Trophoblast cell (in vitro differentiated cells and primary cell): ENCODE measurements at places on chromosomes 1 and 21.

DNA sequence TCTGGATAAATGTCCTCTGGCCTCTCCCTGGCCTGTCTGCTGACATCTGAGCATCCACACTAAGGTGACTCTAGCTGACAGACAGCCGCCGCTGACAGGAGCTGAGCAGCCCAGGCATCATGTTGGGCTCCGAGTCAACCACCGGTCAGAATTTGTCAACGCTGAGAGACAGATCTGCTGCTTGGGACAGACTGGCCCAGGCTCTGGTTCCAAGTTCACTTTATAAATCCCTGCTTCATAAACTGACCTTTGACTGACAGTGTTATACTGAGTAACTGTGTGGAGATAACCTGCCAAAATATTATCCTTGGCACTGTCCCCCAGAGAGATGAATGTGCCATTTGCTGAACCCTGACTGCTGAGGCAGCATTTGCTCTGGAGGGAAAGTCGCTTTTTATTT, 616.7 kb downstream of the NPHP4 start:
- no peak for DNase-seq

- DNase-seq, result no peak
Measured at GRCh38 chr21:34974162-34974981, 74.7 kb downstream of the RUNX1 start.

DNA sequence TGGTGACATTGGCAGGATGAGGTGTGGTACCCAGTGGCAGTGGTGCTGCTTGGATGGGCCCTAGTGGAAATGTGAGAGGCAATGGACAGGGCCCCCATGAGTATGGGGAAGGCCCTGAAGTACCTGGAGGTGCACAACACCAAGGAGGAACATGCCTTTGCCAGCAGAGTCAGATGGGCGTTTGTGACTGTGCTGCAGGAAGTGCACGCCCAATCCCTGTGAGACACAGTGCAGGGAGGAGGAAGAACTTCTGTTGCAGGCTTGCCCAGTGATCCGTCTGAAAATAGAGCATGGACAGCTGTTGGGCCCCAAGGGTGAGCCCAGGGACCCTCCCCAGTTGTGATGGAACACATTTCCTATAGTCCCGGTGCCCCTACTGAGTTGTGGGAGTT, 42.7 kb downstream of the GJA5 start:
- no peak for DNase-seq

GRCh38 chr1:153944827-153945117, 1.7 kb downstream of the DENND4B start:
- no peak for DNase-seq

GRCh38 chr1:185920602-185921001, 186.4 kb downstream of the HMCN1 start:
- no peak for DNase-seq

DNA sequence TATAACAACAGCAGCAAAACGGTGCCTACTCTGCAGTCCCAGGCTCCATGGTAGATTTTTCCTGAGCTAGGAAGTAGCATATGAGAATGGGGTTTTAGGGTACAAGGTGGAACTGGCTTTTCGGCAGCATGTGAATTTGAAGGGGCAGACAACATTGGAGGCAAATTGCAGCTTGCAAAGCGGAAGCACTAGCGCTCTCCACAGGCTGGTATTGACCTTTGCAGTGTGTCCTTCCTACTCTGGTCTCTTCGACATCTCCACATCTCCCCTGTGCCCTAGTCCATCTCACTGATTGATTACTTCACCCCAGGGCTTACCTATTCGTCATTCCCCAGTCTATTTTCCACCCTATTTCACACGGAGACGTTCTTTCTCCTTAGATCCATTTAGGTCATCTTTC, 13.0 kb downstream of the IGSF21 start:
- DNase-seq, result no peak

- peak; percentile 90 for DNase-seq
Measured at GRCh38 chr1:210232511-210233215, at the start of gene SERTAD4. SERTAD4 (plus strand) TSS chr1:210232796; CDS start chr1:210237961, 5,165 bp downstream.

GRCh38 chr1:37831809-37832208, 23.8 kb upstream of the YRDC start:
- DNase-seq, result no peak

GRCh38 chr1:10980094-10980577, 32.3 kb upstream of the TARDBP start:
- DNase-seq, result no peak

DNA sequence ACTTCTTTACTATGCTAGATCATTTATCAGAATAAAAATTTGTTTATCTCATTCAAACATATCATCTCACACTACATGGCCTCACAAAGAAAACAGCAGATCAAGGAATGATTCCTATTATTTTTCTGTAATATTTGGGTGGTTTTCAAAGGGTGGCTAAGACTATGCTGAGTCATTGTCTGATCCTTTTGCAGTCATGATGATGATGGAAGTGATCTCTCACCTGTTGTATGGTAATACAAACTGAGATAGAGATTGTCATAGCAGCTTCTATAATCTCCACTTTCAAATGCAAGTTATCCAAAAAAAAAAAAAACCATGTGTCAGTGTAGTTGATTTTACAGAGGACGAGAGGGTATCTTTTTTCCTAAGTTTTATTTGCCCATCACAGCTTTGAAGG, 37.2 kb upstream of the GBP5 start:
- no peak for DNase-seq

DNA sequence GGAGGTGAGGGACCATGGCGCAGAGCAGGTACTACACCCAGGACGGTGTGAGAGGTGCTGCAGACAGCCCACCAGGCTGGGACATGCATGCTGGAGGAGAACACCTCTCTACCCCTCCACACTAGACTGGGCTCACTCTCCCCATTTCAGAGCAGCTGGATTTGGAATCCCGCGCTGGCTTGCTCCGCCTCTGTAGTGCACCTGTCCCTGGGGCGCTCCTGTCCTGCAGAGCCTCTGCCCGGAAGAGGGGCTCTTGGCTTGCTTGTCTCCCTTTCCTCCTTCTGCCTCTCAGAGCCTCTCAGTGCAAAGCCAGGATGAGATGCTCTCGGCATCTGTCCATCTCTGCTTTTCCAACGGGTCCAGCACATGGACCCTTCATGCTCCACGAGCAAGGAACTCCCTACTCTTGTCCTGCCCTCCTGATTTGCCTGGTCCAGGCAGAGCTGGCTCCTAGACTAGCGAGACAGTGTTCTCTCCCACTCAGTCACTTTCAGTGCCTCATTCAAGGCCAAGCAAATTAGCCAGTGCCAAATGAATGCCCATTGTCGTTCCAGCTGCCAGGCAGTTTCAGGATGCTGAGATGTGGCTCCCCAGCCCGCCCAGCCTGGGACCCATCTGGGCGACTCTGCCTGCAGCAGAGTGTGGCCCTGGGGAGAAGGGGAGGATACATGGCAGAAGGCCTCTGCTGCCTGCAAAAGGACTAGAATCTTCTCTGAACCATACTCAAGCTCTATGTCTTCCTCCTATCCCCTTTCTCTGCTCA, 33.7 kb downstream of the CDCA8 start:
- DNase-seq, result no peak

GRCh38 chr1:83942914-83943313, 56.0 kb downstream of the TTLL7 start:
- DNase-seq, result peak; percentile 37

DNA sequence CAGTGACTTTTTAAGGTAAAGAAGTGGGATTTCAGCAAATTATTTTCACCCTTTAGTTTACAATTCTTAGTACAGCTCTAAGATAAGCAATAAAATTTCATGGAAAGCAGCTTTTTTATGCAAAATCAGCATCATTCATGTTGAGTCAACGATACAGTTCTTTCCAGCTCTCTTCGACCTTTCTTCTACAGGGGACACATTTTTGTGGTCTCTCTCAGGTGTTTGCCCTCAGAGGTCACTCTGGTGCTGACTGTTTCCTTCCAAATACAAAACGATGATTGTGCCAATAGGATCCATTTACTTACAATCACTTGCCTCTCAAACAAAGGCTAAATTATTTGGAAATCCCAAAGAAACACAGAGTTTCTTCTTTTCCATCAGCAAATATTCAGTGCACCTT, 51.0 kb downstream of the PSMG1 start:
- no peak for DNase-seq

DNA sequence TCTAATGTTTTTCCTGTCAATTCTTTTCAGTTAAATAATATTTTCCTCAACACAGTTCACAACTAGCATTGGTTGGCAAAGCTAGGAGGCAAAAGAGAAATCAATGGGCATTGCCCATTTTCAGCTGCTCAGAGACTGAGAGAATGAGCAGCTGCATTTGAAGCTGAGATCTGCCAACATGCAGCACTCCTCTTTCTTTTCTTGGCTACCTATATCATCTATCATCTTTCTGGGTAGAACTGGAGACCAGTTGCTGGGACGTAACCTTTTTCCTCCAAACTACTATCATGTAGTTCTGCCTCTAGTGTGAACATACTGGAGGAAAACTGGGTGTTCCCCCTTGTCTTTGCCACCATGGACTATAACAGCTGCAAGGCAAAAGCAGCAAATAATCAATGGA, 22.9 kb downstream of the CHODL start:
- DNase-seq, result no peak

DNA sequence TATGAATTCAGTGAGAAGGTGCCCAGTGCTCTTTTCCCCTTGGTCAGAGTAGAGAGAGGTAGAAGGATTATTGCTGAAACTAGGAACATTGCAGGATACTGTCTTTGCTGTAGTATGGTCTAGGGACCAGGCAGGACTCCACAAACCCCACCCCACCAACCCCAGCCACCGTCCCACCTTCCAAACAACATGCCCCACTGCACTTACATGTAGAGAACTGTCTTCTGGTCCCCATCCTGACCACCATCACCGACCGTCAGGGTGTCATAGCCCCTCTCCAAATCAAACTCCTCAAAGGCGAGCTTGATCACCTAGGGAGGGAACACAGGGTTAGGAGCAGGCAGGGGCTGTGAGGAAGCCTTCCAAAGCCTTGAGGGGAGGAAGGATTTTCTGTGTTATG, 71.7 kb upstream of the HMGB4 start:
- DNase-seq, result no peak

GRCh38 chr21:41180752-41181151, 12.8 kb downstream of the BACE2 start:
- no peak for DNase-seq

DNA sequence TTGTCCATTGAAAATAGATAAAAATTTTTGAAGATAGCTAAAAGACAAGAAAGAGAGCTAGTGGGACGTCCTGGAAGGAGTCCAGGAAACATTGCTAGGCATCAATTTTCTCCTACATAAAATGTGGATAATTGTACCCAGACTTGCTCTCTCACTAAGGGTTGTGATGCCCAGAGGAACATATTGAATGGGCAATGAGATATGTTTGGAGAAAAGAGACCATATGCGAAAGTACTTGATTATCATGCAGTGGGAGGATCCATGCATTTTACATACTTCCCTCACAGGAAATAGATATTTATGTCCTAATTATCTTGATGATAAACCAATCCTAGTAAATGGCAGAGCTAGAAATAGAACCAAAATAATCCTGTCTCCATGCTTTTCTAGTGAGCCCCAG, 108.4 kb upstream of the TNR start:
- no peak for DNase-seq

DNA sequence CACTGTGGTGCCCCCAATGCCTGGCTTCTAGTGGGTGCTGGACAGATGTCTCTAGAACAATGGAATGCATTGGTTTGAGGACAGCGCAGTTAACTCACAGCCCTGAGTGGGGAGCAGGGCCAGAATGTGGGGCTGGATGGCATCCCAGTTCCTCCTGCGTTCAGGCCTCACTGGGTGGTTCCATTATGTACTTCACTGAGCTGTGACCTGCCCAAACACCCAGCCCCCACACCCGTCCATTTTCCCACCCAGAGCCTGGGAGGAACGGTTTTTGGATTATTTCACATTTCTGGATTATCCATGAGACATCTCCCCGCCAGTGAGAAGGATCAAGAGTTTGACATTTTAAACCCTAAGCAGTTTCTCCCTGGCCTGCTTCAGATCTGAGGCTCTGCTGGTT, 55.3 kb upstream of the WASF2 start:
- no peak for DNase-seq

DNA sequence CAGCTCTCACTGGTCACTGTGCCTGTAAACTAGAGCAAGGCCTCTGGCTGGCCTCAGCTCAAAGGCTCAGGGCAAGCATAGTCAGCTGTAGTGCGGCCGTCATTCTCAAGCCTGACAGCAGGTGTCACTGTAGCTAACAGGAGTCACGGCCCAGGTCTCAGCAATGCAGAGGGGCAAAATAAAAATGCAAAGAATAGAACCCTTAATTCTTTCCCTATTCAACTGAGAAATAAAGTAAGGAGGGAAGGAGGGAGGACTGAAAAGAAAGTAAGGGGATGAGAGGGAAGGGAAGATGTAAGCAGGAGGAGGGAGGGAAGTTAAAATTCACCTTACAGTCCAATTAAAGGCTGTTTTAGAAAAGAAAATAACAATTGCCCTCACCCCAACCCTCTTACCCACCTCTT, 106.1 kb downstream of the KIAA0319L start:
- peak; percentile 59 for DNase-seq

GRCh38 chr21:39961251-39961650, 94.0 kb downstream of the PCP4 start:
- DNase-seq, result no peak
